ENCODE measurements at places on chromosomes 16 and 17. TPM values are rescaled to one million over a fixed set of nuclear protein-coding genes. Genes with fewer than 3 reads are reported as not detected.

The BEAN1 gene
- polyA plus RNA-seq = 1.0 TPM

The NPIPA8 gene
- 102 TPM for polyA plus RNA-seq

The NLRC3 gene
- polyA plus RNA-seq = 1.6 TPM

- no peak for DNase-seq
Observed at GRCh38 chr16:75062976-75063346, 53.6 kb downstream of the LDHD start.

DNA sequence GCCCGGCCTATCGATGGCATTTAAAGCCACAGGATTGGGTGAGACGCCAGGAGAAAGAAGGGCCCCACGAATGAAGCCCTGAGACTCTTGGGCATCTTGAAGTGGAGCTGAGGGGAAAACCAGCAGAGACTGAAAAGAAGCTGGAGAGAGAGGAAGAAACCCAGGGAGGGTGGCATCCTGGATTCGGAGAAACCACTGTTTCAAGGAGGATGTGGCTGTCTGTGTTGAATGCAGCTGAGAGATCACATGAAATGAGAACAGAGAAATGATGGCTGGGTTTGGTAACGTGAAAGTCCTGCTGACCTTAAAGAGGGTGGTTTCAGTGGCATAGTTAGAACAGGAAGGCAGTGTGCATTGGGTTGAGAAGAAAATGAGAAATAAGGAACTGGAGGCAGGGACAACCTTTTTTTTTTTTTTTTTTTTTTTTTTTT lies 3.8 kb downstream of the TNFSF12 start:
- DNase-seq = no peak

The TBC1D28 gene
- polyA plus RNA-seq = not detected

The HYDIN gene
- polyA plus RNA-seq = not detected

DNA sequence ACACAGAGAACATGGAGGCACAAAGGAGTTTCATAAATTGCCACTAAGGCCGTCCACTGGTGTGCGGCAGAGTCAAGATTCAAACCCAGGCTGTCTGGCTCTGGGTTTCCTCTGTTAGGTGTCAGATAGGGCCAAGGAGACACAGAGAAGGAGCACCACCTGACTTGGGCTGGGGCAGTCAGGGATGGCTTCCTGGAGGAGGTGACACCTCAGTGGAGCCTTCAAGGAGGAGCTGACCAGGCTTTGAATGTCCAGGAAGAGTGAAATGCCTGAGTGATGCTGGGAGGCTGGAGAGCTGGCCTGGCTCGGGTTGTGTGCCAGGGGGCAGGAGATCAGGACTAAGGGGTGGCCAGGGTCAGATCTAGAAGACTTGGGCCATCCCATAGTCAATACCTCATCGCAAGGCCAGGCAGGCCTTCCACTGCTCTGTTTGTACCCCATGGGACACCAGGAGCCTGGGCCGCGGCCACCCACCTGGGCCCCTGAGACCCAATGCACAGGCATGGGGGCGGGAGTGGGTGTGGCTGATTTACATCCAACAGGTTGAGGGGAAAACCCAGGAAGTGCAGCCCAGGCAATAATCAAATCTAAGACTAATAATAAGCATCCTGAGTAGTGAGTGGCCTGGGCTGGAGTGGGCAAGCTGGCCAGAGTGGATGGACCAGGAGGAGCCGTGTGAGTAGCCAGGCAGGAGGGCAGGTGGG lies 73.7 kb downstream of the USP22 start:
- no peak for DNase-seq

DNA sequence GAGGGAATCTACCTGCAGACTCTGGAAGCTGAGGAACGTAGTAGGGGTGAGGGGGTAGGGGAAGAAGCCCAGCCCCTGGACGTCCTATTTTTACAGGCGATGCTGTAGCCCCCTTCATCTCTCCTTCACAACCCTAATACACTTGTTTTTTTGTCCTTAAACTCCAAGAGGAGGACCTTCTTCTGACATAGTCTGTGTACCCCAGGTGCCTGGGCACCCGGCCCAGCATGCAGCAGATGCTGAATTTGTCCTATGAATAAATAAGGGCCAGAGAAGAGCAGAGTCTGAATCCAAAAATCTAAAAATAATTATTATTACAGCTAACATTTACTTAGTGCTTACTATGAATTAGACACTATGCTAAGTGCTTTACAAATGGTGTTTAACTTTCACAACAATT lies 5.1 kb downstream of the KIF18B start:
- DNase-seq = no peak

DNA sequence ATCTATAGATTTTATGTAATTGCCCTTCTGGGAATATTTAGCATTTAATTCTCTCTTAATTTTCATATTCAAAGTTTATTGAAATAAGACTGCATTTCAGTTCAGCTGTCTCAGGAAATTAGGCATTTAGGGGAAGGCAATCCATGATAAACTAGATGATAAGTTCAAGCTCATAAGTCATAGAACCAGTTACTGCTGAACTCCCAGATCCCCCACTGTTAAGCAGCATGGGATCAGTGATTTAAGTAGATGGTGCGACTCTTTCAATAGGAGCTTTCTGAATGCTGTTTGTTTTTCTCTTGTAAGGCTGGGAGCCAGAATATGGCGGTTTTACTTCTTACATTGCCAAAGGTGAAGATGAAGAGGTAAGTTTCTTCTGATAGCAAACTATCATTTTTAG lies 23.8 kb downstream of the OGFOD1 start:
- DNase-seq = no peak
